ENCODE measurements at places on chromosomes 3 and 15.

- no peak for DNase-seq
Observed at GRCh38 chr3:180825964-180826363, 86.5 kb upstream of the FXR1 start.

GRCh38 chr15:65306551-65306950 is 2.1 kb downstream of the RNU5B-1 start:
- DNase-seq, result no peak

GRCh38 chr3:8451696-8452095 is 49.9 kb upstream of the LMCD1 start:
- no peak for DNase-seq

DNA sequence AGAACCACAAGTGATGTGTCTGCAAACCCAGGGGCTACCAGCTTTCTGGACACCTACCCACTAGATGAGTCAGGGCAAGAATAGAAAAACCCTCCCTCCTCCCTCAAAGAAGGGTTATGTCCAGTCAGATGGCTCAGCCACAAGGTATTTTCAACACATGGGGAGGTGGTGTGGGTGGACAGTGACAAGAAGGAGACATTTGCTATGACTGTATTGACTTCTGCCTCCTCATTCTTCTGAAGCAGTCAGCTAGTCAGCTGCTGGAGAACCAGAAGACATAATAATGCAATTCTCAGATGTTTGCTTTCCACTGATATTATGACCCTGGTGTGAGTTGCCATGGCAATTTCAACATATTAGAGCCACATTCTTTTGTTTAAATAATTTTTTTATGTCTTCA is 66.7 kb upstream of the GOLGA8B start:
- no peak for DNase-seq

- DNase-seq, result no peak
Observed at GRCh38 chr15:101813803-101814534, 2.0 kb downstream of the OR4F15 start.

DNA sequence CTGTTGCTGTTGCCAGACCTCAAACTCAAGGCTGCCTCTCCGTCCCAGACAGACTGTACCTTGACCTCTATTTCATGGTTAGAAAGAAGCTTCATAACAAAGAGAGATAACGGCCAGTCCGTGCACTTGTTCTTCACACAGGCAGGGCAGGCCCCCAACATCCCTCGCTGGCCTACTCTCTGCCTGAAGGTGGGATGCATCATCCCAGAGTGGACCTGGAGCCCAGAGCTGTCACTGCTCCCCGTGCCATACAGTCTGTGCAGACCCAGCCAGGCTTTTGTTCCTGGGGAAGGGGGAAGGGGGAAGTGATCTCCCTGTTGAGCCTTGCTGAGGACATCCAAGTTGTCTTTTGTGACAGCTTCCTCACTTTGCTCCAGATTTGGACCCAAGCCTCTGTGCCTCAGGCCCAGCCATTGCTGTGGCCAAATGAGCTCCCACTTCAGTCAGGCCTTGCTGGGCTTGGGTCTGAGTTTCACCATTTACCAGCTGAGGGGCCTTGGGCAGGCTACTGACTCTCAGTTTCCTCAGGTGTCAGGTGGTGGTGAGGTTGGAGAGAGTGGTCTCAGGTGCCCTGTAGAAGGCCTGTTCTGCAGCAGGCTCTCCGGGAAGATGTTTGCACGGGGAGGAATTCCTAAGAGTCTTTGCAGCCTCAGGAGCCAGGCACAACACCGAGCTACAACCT is 141.6 kb downstream of the DNAJB8 start:
- no peak for DNase-seq

GRCh38 chr3:53630547-53630946 is 136.1 kb downstream of the CACNA1D start:
- no peak for DNase-seq

DNA sequence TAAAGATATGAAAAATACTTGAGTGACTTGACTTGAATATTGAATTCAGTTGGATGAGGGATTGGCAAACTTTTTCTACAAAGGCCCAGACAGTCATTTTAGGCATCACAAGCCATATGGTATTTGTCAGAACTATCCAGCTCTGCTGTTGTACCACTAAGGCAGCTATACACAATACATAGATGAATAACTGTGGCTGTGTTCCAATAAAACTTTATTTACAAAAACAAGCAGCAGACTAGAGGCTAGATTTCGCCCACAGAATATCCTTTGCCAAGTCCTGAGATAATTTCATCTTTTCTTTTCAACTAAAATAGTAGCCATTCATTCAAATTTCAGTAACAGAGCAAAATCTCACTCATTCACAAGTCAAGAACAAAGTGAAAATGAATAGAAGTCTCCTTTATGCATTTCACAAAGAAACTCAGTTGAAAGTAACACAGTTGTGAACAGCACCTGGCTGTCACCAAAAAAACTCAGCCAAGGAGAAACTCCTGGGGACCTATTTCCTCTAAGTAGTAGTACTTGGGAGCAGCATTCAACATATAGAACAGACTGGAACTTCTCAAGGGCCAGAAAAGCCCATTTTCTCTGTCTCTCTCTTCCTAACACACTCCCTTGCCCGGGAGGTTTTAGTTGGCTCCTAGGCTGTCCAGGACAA is 56.3 kb downstream of the OSBPL10 start:
- no peak for DNase-seq
